ENCODE measurements at places on chromosomes 13 and 19.

DNA sequence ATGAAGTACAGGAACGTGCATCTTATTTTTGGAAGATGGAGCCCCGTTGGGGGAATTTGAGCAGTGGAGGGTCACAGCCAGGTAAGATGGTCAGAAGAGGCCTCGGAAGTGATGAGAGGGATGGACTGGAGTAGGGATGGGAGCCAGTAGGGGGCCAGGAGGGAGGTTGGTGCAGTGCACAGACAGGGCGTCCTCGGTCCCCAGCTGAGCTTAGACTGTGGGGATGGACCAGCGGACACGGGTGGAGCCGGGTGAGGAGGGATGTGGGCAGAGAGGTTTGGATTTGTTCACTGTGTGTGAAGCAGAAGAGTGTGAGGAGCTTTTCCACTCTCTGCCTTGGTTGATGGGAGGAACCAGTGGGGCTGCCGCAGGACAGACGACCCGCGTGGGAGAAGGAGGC, 10.6 kb downstream of the RPS9 start:
- DNase-seq = no peak

DNA sequence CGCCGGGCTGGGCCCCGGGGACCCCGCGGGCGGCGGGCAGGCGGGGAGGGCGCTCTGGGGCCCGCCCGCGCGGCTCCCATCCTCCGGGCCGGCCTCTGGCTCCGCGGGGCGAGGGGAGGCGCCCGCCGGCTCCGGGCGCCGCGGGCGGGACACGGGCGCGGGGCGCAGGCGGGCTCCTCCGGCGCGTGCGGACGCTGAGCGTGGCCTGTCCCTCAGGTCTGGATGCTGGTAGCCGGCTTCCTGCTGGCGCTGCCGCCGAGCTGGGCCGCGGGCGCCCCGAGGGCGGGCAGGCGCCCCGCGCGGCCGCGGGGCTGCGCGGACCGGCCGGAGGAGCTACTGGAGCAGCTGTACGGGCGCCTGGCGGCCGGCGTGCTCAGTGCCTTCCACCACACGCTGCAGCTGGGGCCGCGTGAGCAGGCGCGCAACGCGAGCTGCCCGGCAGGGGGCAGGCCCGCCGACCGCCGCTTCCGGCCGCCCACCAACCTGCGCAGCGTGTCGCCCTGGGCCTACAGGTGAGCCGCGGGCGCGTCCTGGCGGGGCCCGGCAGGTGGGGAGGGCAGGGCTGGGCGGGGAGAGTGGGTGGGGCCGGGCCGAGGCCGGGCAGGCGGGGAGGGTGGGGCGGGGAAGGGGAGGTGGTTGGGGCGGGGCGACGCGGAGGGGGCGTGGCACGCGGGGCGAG, 420 bp downstream of the IL17D start:
- peak; percentile 34 for DNase-seq

DNA sequence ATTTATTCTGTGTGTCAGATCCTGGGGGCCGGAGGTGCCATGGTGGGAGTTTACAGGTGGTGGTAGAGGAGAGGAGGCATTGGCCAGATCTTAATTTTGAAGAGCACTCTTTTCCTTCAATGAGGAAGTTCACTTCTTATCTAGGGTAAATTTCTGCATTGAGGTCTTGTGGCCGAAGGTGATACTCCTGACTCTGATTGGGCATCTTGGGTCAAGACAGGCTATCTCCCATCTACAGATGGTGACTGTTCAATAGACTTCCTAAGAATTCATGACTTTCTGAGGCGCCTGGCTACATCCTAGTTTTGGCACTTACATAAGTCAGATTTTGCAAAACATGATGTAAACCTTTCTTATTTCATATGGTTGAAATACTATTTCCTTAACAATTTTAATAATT, 135.2 kb downstream of the SUCLA2 start:
- no peak for DNase-seq

DNA sequence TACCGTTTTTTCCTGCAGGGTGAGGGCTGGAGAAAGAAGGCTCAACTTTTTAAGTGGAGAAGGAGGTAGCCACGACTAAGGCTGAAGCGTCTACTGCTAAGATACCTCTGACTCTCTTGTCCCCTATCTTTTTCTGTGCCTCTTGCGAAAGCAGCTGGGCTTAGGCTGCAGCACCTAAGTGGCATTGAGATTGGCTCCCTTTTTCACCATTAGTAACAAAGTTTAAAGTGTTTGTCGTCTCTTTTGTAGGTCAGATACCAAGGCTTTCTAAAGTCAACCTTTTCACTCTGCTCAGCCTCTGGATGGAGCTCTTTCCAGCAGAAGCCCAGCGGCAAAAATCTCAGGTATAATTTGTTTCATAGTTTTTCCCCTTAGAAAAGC, 887 bp downstream of the CDADC1 start:
- DNase-seq = no peak

GRCh38 chr19:12603714-12604113, 6.9 kb downstream of the ZNF490 start:
- DNase-seq = no peak
